Lung microvascular endothelial cell (primary cell): ENCODE measurements at places on chromosomes 5 and 9. TPM values are rescaled to one million over a fixed set of nuclear protein-coding genes. Genes with fewer than 3 reads are reported as not detected.

Gene ENC1
- total RNA-seq, result 11.1 and 29.9 TPM in 2 replicates

Gene C5orf15
- 17.1 and 17.7 TPM in 2 replicates for total RNA-seq

Gene KCNV2
- not detected in 2 replicates for total RNA-seq

Gene PIP5K1B
- under 0.01 TPM in 1 of 2 replicates, not detected in the other for total RNA-seq

Gene GNG10
- total RNA-seq, result 44.0 and 53.0 TPM in 2 replicates

Gene FGD3
- total RNA-seq, result not detected in 2 replicates

Gene C7
- total RNA-seq, result under 0.01 and 0.40 TPM in 2 replicates

Gene SLC46A2
- not detected in 2 replicates for total RNA-seq

Gene HAVCR1
- total RNA-seq, result not detected in 2 replicates

Gene TYRP1
- total RNA-seq, result 2.0 and 2.2 TPM in 2 replicates

Gene IFNA2
- total RNA-seq, result not detected in 2 replicates

DNA sequence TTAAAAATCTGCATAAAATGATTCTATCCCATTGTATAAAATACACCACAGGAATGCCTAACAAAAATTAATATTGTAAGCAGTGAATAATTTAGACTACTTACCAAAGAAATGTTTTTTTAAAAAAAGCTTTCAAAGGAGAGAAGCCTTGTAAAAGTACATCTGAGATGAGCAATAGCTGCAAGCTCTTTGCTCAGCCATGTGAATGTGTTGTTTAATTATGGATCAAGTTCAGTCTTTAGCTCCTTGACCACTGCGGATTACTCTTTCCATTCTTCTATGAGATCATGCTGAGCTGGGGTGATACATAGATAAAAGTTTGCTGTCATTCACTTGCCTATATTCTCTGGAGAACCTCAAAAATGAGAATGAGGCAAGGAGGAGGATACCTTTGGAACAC lies 782.4 kb upstream of the ZNF608 start:
- DNase-seq, result no peak

GRCh38 chr5:8683496-8683895 lies 814.5 kb downstream of the MTRR start:
- no peak for DNase-seq

- no peak for DNase-seq
Measured at GRCh38 chr9:7246917-7247522, 489.2 kb downstream of the KDM4C start.

- DNase-seq, result no peak
Measured at GRCh38 chr5:119019501-119019900, 31.2 kb upstream of the DTWD2 start.

DNA sequence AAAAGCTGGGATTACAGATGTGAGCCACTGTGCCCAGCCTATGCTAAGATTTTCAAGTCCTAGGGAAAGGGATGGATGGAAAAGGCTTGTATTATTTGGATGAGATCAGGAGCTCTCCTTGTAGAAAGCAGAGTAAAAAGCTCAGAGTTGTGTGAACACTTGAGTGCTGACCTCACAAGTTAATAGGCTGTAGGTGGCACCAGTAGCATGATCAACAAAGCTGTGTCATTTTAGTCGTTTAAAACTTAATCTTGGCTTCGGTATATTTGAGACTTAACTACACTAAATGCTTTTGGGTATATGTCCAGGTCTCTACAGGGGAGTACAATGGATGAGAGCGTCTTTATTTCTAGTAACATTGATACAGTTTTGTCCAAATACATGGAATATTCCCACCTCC lies 264.2 kb downstream of the TMEM38B start:
- no peak for DNase-seq

DNA sequence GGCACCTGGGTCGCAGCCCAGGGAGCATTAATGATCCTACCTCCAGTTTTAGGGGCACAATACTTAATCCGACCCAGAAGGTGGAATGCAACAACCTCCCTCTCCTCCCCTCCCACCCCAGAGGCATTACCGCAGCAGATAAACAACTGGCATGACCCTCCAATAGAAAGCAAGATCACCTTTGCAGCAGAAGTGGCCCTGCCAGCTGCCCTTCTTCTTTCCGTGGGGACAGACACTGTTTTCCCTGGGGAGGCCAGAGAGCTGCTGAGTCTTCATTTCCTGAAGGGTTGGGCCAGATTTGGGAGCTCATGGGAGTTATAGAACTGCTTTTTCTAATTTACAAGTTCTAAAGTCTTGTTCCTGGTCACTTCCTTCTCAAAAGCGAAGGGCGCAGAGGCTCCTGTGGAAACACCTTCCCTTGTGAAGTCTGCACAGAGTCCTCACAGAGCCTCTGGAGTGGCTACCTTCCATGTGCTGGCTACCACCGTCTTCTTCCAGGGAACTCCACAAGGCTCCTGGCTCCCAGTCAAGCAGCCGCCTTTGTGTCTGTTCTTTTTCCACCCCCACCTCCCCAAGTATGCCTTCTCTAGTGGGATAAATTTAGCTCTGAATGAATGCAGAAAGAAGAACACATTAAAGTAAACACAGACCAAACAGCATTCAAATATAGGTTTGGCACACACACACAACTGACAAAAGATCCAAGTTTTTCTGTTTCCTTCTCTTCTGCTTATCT lies 8.0 kb upstream of the PALM2AKAP2 start:
- no peak for DNase-seq

GRCh38 chr5:33592245-33592644 lies 151.5 kb downstream of the TARS1 start:
- no peak for DNase-seq

- no peak for DNase-seq
Measured at GRCh38 chr9:13920557-13920956, 393.4 kb downstream of the NFIB start.

- DNase-seq, result no peak
Measured at GRCh38 chr5:140148508-140148907, 22.8 kb downstream of the IGIP start.

DNA sequence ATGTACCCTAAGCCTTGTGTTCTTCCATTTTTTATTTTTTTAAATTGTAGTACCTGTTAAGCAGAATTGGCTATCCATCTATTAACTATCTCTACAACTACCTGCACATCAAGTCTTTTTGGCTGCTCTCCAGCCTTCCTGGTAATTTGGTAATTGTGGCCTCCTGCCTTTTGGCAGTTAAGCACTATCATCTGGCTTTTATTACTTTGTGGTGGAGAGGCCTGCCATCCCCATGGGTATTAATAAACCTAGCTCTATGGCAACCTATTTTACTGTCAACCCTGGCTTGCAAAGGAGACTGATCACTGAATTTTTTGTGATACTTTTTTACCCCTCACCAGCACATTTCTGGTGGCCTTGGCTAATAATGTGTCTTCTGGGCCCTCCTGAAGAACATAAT lies 20.5 kb downstream of the SELENOP start:
- DNase-seq, result no peak

DNA sequence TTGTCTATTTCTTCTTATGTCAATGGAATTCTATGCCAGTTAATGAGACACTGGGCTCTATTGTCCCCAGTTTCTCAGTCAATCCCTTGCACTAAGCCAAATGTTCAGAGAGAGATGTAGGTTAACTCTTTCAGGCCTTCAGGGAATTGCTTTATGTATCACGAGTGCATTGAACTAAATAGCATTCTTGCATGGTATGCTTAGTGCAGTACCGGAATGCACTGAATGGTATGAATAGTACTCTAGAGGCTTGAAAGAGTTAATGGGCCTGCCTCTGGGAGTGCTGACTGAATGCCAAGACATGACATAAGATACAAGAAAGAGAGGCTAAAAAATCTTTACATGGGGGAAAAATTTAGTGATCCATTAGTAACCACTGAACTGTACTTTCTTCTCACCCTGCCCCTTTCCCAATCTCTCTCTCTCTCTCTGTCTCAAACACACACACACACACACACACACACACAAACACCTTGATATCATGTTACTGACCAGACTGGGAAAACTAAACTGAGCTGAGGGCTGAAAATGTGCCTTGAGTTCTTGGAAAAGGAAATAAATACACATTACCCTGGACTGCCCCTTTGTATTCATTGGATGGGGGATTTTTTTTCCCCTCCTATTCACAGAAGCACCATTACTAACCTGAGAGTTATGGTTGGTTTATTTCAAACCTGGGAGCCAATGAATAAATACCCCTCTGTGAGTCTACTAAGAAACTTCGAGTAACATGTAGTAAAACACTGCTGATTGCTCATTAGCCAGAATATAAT lies 35.4 kb upstream of the TMC1 start:
- no peak for DNase-seq

DNA sequence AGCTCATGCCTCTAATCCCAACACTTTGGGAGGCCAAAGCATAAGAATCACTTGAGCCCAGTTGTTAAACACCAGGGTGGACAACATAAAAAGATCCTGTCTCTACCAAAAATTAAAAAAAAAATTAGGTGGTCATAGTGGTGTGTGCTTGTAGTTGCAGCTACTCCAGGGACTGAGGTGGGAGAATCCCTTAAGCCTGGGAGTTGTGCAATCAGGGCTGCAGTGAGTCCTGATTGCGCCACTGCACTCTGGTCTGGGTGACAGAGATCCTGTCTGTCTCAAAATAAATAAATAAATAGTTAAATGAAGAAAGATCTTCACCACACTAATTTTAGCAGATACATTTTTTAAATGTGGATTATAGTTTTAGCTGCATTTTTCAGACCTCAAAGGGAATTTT lies 433.2 kb downstream of the MAT2B start:
- DNase-seq, result no peak

- DNase-seq, result no peak
Measured at GRCh38 chr9:114461468-114461867, 43.8 kb downstream of the WHRN start.

GRCh38 chr9:115850548-115851304 lies 302.9 kb upstream of the PAPPA start:
- DNase-seq, result no peak

GRCh38 chr5:72324189-72324825 lies 4.1 kb downstream of the PTCD2 start:
- DNase-seq, result no peak

DNA sequence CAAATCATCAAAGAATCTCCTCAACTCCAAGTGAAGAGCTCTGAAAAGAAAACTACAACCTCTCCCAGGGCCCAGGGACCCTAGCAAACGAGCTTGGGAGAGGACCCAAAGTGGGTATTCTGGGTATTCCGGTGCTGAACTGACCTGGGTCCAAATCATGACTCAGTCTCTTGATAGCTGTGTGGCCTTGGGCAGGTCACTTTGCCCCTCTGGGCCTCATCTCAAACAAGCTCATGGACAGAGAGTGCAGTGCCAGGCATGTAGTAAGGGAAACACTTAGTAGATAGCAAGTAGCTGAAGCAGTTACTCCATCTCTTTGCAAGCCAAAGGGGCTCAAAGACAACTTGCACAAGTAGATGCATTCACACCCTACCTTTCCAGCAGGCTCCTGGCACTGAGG lies 12.4 kb downstream of the ACSL6 start:
- no peak for DNase-seq

- DNase-seq, result no peak
Measured at GRCh38 chr9:113311961-113312360, 8.8 kb upstream of the RNF183 start.

DNA sequence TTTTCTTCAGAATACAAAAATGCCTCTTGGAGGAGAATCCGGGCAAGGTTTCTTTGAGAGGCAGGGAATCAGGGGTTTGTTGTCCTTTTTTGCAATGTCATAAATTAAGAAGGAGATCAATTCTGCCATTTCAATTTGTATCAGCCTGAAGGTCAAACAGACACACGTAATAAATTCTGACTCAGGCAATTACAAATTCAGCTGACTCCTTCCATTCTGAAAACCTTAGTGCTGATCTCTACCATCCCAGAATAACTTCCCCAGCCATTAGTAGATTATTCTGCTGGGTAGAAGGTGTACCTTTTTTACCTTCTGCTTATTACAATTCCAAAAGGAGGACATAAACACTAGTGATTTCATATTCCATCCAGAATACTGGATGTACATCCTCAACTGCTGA lies 516.6 kb downstream of the AGTPBP1 start:
- no peak for DNase-seq

DNA sequence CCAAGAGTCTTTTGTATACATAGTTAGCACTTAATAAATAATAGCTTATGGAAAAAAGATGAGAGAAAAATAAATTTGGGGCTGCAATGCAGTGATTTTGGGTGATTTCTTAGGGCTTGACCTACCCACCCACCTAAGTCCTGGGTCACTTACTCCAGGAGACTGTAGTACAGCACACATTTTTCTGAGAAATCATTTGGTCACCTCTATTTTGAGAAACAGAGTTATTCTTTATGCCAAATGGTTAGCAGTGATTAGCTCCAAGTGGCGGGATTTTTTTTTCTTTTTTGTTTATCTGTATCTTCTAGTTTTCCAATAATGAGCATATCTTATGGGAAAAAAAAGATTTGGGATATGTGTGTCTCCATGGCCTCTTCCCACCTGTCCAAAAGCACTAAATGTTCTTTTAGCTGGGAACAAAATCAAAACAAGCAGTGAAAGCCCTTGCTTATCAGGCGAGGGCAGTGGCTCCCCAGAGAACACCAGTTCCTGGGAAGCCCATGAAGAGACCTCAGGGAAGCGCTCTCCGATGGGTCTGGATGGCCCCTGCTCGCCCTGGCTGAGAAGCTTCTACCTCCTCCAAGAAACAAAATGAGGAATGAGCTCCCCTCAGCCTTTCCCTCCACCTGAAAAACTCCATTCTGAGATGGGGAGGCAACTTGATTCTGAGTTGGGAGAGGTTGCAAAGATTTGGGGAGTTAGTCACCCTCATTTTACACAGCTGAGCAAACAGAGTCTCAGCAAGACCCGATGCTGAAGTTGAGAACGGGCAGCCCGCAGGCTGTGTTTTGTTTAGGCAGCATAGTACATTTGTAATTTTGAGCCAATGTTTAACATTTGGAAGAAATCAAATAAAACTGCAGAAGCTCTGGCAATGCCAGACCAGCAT lies 69.9 kb downstream of the CYFIP2 start:
- DNase-seq, result no peak
